ENCODE measurements at places on chromosomes 2 and 18.

- DNase-seq = peak; percentile 61
Measured at GRCh38 chr2:223727562-223727961, 109.8 kb downstream of the AP1S3 start.

GRCh38 chr18:30328839-30329238 is 713.7 kb downstream of the DSC3 start:
- DNase-seq = no peak

DNA sequence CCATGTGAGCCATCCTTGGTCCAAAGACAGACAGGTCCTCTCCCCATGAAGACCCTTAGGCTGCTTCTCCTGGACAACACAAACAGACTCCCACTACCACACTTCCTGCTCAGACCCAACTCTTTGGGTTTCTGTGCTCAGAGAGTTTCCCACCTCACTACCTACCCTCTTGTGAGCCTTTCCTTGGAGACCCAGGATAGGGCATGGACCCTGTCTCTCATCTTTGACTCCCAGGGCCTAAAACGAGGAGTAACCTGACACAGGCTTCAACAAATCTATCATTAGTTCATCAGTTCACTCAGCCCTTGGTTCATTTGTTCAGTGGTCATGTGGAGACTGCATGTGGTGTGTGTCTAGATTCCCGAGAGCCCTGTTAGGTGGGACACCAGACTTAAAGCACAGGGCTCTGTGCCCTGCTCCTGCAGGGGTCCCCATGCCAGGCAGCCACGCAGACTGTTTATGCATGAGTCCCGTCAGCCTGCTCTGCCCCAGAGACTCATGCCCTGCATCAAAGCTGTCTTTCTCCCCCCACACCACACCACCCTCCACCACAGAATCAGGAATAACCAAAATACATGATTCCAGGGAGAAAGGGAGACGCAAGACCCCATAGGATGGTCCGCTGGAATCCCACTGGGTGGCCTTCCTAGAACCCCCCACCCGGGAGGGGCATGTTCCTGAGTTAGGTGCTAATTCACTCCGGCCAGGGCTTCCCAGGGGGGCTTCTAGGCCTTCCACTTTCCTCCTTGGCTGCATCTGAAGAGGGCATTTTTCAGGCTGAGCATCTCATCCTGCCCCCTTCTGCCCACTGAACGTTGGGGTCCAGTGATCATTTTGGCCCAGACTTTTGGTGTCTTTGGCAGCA is 100.2 kb upstream of the TEX51 start:
- DNase-seq = no peak

DNA sequence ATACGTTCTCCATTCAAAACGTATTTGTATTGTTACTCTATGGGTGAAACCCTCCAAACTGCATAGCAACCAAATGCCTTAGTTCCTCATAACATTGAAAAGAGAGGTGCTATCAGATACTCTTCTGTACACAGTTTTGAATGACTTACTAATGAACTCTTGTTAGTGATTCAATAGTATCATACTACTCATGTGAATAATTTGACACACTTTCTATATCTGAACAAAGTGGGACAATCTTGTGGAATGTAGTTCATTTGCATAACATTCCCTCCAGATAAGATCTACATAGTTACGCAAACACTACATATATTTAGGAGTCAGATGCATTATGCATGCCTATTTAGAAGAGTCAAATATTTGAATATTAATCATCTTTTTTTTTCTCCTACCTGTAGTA is 232.0 kb upstream of the NRXN1 start:
- no peak for DNase-seq

DNA sequence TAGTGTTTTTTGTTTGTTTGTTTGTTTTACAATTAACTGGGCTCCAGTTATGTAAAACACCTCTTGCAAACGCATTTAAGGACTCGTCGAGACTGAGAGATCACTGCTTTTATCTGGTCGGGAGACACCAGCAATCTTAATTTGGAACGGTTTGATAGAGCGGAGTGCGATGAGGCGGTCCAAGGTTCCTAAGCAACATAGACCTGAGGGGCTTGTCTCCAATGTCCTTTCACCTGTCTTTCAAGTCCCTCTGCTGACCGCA is 729 bp upstream of the SELENOI start:
- no peak for DNase-seq

DNA sequence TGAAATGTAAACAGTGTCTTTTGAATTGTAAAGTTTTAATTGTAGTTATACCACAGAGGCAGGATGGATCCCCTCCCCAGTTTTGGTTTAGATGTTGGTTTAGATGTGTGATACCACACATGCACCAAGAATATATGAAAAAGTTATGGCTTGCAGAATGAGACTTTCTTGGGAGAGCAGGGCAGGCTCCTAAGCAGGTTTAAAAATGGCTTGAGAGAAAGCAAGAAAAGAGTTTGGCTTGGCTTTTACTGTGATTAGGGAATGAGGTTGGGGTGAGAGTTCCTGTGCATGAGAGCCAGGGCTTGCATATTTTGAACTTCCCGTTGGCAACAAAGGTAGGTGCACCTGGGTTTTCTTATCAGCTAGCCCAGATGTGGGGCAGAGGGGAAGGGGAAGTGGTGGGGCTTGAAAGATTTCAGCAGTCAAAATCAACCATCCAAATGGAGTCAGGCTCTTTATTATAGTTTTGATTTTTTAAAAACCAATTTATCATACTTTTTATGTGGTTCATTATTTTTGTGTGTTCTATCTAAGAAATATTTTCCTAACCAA is 246.9 kb downstream of the MTX2 start:
- DNase-seq = no peak

GRCh38 chr18:45171679-45172191 is 443.5 kb upstream of the SLC14A2 start:
- no peak for DNase-seq

All from eye (tissue), 1 donor.